ENCODE measurements at places on chromosomes 3 and 15.

DNA sequence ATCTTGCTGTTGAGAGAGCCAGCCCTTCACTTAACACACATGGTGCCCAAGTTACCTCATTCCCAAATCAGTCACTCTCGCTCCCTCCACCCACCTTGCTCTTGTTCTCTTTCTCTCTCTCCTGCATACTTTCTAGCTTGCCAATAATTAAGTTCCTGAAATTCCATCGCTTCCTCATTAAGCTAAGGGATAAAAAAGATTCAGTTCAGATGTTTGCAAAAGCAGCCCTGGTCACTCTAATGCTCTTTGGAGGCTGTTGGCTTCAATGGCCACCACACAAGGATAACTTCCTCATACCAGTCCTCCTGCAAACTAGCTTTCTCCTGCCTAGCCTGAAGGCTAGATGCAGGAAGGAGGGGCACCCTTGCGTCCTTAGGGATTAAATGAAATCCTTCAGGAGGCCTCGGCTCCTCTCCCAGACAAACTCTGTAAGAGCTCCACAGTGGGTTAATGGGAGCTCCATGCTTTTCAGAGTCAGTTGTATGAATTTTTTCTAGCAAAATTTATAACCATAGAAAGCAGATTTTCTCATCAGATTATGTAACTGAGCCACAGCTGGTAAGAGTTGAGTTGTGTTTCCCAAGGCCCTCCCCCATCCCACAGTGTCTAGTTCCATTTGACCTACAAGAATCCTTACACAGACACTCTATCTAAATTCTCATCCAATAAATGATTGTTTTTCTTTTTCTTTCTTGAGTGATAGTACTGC lies 176.6 kb upstream of the TRIM42 start:
- no peak for ATAC-seq

GRCh38 chr15:88100181-88100580 lies 156.4 kb downstream of the NTRK3 start:
- no peak for ATAC-seq

- ATAC-seq: no peak
Observed at GRCh38 chr3:104906001-104906639, 460.6 kb upstream of the ALCAM start.

GRCh38 chr3:24773798-24774197 lies 279.1 kb upstream of the THRB start:
- ATAC-seq: no peak

DNA sequence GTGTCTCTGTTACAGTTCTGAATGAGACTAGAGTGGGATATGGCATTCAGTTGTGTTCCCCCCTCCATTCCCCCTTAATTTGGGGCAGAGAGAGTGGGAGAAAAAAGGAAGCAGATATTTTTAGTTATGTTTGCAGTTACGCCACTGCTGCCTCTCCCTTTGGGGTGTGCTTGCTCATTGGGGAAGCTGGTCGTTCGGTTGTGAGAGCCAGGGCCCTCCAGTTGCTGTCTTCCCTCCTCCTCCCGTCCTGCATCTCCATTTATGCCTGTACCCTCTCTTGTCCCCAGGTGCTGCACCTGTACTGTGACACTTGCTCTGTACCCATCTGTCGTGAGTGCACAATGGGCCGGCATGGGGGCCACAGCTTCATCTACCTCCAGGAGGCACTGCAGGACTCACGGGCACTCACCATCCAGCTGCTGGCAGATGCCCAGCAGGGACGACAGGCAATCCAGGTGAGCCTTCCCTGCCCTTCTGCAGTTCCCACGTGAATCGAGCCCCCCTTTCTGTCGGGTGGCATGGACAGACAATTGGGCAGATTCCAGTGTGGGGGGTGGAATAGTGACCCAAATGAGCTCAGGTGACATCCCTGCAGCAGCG lies 55.8 kb downstream of the TRIM71 start:
- no peak for ATAC-seq

GRCh38 chr3:160195106-160195505 lies 30.1 kb upstream of the C3orf80 start:
- no peak for ATAC-seq

GRCh38 chr3:105255350-105255749 lies 111.4 kb upstream of the ALCAM start:
- ATAC-seq: no peak

- peak; percentile 69 for ATAC-seq
Observed at GRCh38 chr3:3097958-3098357, 12.2 kb downstream of the IL5RA start.

- ATAC-seq: no peak
Observed at GRCh38 chr3:135632556-135633065, 332.9 kb upstream of the PPP2R3A start.

GRCh38 chr3:112357930-112358780 lies 25.2 kb downstream of the CD200 start:
- peak; percentile 54 for ATAC-seq

DNA sequence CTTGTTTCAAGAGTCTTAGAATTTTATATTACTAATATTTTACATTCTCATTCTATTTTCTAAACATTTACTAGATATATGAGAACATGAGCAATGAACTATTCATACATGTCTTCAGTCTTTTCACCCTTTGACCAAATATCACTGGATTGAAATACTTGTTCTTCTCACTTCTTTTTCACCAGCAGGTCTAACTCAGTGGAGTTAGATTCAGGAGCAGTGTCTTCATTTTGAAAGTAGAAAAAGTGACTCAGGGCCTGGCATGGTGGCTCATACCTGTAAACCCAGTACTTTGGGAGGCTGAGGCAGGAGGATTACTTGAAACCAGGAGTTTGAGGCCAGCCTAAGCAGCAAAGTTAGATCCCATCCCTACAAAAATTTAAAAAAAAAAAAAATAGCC lies 70.8 kb downstream of the USP13 start:
- ATAC-seq: no peak

GRCh38 chr3:192795021-192795420 lies 67.7 kb upstream of the FGF12 start:
- no peak for ATAC-seq

Data from stimulated activated memory B cell treated with anti-CD40 and anti-IgM and Interleukin-4, amounts not matched to agents 10 μg/mL and 1 μg/mL and 100 μg/mL, for 72 hours (primary cell).